ENCODE measurements at places on chromosomes 2 and 18.

DNA sequence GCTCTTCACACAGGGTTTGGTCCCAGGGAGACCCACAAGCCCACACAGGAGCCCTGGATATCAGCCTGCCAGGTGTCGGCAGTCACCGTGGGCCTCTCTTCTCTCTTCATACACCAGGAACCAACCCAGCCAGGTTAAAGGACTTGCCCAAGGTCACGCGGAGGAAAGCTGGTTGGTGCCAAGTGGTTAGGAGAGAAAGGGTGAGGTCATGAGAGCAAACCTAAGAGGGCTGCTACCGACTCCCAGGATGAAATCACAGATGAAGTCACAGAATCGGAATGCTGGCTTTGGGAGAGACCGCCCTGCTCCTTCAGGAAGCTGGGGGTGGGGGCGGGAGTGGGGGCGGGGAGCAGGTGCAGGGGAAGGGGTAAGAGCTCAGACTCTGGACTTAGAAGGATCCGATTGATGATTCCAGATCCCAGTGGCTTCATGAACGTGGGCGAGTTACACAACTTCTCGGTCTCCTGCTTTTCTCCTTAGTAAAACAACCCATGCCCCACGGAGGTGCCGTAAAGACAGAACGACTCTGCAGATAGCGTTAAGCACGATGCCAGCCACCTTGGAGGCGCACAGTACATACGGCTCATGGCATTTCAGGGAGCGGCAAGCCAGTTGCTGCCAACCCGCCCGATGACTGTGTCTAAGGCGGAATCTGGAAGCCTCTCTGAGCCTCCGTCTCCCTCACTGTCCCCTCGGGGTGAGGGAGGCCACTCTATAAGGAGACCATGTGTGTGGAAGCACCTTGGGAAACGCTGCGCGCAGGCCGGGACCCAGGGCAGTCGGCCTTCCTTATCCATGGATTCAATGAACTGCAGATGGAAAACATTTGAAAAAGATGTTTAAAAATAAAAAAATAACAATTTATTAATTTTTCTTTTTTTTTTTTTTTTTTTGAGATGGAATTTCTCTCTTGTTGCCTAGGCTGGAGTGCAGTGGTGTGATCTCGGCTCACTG, 23.0 kb upstream of the TAF1B start:
- peak; percentile 96 for DNase-seq

DNA sequence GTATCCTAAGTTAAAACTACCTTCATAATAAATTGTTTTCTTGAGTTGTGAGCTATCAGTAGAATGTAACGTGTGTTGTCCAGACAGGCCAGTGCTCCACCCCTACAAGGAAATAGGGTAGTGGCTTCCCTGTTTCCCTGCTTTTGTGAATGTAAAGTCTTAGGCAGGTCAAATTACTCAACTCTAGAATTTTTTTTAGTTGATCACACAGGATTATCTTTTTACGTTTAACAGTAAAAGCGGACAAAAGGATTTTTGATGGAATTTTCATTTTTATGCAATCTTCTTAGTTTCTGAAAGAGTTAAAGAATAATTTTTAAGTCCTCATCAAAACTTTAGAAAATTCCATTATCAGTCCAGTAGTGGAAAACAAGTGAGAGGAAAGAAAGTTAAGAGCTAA, 38.2 kb downstream of the GPD2 start:
- no peak for DNase-seq

- peak; percentile 24 for DNase-seq
Measured at GRCh38 chr2:112959109-112959812, 18.5 kb upstream of the IL36G start.

- DNase-seq, result no peak
Measured at GRCh38 chr2:194102546-194102945, 1554.5 kb upstream of the SLC39A10 start.

GRCh38 chr2:104873689-104874054, 19.8 kb downstream of the POU3F3 start:
- DNase-seq, result no peak

- DNase-seq, result no peak
Measured at GRCh38 chr2:236365258-236366048, 101.2 kb upstream of the ASB18 start.

DNA sequence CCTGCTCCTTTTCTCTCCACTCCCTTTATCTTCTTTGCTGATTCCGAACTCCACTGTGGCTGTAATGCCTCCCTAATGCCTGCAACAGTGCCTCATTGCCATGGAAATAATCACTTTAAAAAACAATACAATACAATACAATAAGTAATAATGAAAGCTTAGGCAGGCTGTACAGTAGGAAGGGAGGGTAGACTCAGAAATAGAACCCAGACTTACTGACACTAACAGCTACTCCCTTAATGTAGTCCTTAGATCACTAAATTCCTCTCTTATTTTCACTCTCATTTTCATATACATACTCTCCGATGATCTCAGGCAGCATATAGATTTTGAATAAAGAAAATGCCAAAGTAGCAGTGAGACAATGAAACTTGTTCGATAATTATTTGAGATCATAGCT, 70.2 kb downstream of the DLGAP1 start:
- no peak for DNase-seq

DNA sequence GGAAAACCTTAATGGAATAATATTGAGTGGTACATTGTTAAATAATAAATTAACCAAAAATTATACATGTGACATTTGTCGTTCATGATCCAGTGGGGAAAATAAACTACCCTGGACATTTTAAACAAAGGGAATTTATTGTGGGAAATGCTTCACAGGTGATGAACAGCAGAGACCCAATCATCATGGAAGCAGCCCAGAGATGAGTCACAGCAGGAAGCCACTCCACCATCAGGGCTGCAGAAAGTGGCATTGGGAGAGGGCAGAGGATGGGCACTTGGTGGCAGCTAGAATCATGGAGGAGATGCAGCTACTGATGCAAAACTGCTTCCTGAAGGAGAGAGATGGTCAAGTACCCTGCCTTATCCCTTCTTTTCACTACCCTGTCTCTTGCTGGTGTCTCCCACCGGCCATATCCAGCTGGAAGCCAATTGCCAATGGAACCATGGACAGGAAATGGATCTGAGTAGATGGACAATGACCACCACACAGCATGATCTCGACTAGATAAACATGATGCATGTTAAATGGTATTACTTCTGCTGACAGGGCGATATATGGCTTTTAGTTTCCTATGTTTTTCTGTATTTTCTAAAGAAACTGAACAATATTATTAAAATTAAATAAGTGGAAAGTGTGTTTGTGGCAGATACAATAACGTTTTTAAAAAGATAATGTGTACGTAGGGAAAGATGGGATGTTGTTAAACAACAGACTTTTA, 139.8 kb downstream of the RPIA start:
- no peak for DNase-seq

- peak; percentile 29 for DNase-seq
Measured at GRCh38 chr18:44679914-44680272, 795 bp upstream of the SETBP1 start.

DNA sequence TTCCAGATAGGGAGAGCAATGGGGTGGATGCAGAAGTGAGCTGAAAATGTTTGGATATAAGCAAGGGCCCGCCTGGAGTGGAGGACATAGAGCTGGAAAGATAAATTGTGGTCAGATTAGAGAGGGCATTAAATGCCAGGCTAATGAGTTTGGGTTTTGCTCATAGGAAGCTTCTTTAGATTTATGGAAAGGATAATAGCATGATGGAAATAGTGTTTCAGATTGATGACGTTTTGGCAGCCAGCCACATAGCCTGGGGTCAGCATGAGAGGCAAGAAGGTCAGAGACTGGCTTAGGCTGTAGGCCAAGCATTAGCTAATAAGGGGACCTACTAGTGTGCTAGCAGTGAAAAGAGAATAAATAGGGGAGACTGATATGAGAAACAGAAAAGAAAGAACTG, 321.6 kb downstream of the STK39 start:
- DNase-seq, result no peak

DNA sequence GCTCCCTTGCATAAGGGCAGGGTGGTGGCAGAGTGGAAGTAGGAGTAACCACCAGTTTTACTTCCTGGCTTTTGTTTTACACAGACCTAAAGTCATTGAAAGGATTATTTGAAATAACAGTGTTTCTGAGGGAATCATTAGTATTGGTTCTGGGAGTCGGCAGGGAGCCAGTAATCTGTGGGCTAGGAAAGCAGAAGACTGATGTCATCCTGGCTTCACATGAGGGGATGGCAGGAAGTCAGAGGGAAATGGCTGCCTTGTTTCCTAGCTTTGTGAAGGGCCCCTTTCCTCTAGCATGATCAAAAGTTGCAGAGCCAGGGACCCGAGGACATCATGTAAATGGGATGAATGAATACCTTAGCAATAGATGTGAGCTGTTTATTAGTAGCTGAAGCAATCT, 792.6 kb downstream of the CPS1 start:
- no peak for DNase-seq

GRCh38 chr2:176554101-176555048, 285.1 kb downstream of the MTX2 start:
- DNase-seq, result peak; percentile 75

All from ACHN (cell line).